ENCODE measurements at places on chromosomes 7 and 10.

GRCh38 chr7:88357294-88357693 is 50.6 kb upstream of the STEAP4 start:
- no peak for DNase-seq

DNA sequence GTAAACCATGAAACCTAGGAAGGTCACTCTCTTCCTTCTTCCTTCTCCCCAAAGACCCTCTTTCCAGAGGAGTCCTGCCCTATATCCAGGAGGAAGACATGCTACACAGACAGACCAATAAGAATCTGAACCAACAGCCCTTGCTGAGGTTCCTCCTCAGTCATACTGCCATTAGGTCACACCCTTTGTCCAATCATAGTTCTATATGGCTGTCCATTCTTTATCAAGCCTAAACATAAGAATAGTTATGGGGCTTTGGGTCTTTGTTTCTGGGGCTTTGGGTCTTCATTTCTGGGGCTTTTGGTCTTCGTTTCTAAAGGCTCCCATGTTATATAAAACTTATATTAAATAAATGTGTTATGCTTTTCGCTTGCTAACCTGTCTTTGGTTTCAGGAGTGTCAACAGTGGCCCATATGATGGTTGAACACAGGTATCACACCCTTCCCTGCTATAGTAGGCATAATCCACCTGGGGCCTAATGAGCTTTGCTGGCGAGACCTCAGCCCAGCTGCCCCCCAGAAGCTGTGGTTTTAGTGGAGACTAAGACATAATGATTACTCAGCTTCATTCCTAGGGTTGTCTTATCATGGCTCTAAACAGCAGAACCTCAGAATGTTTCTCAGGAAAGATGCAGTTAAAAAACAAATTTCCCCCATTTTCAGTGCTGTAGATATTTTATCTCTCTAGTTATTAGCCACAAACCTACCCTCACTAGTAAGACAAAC is 91.6 kb downstream of the ELMO1 start:
- no peak for DNase-seq

DNA sequence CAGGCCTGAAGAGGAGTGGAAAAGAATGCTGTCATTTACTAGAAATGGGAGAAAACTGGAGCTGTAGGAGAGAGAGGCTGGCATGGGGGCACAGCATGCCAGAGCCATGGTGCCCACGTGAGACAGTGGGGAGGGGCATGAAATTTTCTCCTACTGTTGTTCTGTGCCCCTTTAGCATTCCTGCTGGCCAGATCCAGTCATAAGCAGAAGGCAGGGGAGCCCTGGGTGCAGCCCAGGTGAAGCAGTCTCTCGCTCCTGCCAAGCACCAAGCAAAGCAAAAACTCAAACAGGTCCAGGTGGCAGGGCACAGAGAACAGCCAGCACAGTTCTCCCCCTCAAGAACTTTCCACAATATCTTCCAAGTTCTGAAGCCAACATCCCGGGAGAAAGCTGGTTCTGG is 383.2 kb downstream of the TCERG1L start:
- no peak for DNase-seq

DNA sequence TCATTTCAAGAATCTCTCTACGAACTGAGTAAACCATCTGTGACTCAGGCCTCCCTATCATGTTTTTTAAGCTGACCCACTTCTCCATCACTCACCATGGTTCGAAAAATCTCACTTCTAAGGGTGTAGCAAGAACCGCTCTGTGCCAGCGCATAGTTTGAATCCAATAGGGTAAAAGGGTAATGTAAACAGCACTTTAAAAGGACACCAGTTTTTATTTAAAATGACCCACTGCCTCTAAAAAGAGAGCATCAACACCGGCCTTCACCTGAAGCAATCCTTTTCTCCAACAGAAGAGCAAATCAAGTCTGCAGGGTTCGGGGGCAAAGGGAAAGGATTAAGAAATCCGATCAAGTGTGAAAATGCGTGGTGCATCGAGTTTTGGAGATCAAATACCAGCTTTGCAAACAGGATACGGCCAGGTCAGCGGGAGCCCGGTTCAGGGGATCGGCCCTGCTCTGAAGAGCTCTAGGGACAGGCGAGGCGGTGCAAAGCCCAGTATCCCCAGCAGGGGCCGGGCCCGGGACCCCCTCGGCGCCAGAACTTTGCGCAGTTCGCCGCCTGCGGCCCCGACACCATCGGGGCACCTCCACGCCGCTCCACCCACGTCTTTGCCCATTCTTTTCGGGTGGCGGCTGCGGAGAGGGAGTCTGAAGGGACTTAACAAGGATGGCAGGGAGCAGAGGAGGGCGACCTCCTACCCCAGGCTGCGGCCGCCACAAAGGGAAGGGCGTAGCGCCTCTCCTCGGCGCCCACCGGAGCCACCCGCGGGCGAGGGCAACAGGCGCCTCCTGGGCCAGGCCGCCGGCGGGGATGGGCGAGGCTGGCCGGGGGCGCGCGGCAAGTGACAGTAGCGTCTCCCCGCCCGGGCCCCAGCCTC is 842 bp downstream of the NMT2 start:
- DNase-seq: no peak

DNA sequence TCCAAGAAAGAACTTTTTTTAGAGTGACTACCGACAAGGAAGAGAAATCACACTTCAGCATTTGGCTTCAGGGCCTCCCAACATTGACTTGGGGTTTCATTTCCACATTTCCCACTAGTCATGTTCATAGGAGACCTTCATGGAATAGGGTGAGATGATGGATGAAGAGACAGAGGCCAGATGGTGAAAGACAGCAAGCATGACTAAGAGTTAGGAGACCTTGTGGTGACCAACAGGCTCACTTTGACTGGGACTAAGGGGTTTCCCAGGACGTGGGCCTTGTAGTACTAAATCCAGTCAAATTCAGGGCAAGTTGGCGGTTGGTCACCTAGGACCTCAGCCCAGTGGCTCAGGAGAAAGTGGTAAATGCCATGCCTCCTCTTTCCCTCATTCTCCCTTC is 3.0 kb upstream of the GIMAP5 start:
- DNase-seq: no peak

DNA sequence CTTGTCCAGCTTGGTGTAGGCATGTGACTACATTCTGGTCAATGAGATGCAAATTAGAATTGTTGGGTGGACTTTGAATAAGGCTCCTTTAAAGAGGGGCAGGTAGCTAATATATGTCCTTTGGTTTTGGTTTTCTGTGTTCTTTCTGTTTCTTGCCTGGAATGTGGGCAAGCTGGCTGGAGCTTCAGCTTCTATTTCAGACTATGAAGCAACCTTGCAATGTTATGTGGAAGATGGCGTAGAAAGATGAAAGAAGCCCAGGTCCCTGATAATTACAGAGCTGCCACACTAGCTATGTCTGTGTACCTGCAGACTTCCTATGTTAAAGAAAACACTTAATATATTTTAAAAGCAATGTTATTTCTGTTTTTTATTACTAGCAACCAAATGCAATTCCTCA is 46.2 kb downstream of the NEURL1 start:
- DNase-seq: no peak
